ENCODE measurements at places on chromosomes 7 and 10.

- no peak for DNase-seq
Measured at GRCh38 chr10:100153239-100153825, 32.5 kb downstream of the ERLIN1 start.

DNA sequence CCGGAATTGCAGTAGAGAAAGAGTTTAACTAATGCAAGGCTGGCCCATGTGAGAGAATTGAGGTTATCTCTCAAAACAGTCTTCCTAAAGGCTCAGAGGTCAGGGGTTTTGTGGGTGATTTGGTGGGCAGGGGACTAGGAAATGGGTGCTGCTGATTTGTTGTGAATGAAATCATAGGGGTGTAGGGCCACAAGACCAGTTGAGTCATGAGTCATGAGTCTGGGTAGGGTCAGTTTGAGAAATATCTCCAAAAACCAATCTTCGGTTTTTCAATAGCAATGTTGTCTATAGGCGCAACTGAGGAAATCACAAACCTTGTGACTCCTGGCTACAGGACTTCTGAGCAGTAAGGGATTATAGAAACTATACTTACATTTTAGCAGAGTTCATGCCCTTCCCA lies 460.0 kb upstream of the NRP1 start:
- no peak for DNase-seq

DNA sequence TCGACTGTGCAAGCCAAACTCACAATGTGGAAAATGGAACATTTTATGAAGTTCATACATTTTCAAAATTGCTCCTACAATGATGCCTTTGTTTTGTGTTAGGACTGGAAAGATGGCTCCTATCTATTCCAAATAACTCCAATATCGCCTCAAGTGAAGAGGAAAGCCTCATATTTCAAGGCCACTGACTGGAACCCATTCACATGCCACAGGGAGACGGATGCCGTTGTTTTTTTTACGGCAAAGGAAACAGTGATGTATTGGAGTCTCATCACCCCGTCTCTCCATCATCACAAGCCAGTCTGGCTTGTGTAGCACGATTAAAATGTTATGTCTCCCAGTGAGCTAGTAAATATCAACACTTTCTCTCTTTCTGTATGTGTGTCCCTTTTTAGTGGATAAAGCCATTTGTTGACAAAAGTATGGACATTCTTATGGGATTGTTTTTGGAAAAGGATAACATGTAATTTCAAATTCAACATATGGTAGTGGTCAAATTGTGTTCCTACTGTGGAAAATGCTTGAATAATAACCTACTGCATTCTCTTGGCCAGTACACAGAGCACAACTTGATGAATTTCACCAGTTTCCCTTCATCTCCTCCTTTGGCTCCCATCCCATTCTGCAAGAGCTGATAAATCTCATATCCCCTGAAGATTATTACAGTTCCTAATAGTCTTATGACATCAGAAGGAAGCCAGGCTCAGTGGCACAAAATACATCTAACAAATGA lies 109.5 kb upstream of the PITRM1 start:
- DNase-seq, result no peak

DNA sequence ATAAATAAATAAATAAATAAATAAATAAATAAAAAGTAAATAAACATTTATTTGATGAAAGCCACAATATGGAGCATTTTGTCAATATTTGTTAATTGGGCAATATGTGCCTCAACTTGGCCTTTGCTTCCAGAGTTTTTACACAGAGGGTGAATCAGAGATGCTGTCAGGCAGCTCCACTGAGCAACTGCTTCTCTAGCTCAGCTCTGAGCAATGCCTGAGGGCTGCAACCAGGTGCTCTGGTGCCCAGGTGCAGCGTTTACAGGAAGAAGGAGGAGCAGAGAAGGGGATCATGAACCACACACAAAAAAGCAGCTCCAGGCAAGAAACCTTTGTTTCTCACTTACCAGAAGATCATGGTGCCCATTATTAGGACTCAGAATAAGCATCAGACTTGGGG lies 876.2 kb upstream of the AUTS2 start:
- DNase-seq, result no peak

- peak; percentile 51 for DNase-seq
Measured at GRCh38 chr10:99926925-99927720, 82.6 kb downstream of the DNMBP start.

DNA sequence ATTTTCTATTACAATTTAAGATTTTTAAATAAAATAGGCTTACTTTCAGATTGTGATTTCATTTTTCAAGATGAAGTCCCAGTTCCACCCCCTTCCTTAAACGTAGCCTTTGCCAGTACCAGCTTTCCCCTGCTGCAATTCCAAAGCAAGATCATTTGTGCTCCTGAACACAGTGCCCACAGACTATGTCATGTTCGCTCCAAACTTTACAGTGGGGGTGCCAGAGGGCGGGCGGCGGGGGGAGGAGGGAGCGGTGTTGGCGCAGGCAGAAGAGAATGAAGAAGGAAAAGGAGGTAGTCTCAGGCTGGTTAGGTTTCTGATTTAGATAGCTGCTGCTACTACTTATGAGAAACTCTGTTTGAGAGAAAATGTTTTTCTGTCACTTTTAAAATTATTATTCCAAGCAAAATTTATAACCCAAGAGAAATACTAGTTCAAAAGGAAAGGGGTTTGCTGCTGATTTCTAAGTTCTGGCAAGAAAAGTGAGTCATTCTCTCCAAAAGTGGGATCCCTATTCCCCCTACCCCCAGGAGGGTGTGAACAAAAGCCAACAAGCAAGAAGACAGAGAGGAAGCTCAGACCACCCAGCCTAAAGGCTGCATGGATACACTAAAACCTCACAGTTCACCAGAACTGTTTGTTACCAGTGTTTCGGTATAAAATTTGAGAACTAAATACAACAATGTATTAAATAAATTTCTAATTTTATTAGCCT lies 109.6 kb downstream of the SRPK2 start:
- DNase-seq, result no peak

DNA sequence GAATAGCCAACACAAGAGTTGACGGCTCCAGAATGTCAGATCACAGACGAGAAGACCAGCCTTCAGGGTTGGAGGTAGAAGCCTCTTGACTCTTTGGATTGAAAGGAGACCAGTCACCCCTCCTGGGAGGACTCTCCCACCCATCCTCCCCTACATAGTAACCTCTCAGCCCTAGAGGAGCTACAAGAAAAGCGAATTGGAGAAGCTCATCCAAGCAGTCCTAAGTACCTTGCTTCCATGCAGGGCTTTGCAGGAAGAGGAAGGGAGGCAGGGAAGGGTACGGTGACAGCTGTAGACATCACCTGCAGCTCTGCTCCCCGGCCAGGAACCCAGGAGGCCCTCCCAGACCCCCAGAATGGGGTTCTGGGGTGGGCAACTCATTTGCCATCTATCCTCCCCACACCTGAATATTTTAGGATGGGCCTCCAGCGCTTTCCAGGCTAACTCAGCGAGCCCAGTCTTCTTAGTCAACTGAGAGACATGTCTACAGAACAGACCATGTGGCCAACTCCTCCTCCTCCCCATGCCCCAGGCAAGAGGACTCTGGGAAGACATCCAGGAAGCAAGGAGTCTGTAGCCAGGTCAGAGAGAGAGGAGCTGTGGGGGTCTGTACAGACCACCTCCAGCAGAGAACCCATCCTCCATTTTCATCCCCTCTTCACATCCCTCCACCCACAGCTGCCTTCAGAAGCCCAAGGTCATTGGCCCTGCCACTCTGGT lies 55.6 kb upstream of the LBX1 start:
- no peak for DNase-seq

DNA sequence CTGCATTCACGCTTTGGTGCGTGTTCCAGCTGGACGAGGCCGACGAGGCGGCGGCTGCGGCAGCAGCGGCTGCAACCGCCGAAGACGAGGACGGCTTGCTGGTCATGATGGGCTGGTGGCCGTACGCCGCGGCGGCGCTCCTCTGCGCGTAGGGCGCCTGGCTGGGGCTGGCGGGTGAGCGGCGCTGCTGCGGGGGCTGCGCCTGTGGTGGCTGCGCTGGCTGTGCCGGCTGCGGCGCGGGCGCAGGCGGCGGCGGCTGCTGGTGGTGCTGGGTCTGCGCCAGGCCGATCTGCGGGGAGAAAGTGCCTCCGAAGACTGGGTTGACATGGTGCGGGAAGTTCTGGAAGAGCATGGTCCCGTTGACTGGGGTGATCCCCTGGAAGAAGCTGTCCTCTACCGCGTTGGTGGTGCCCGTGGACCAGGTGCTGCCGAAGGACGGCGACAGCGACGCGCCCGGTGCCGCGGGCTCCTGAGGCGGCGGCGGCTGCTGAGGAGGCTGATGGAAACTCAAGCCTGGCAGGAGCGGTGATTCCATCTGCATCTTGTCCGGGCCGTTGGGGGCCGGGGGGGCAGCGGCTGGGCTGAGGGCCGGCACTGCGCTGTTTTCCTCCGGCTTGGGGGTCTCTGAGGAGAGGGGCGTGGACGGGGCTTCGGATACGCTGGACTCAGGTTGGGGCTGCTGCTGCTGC lies 51.1 kb downstream of the CPEB3 start:
- DNase-seq, result no peak

GRCh38 chr7:150371131-150371995 lies 2.7 kb downstream of the REPIN1 start:
- DNase-seq, result no peak

DNA sequence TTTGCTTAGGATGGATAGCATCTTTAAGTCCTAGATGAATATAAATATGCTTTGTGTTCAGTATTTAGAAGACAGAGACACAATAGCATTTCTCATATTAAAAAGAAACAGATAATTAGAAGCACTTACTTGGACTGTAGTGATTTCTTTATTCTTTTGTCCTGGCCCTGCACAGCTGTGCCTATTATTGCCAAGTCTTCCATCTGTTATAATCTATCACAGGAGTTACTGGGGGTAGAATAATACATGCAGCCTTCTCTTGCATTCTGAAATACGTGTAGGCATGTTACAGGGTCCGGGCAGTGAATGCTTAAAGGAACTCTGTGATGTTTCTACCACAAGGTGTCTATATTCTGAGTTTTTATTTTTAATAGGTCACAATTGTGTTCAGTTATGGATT lies 461.5 kb upstream of the COBL start:
- no peak for DNase-seq

DNA sequence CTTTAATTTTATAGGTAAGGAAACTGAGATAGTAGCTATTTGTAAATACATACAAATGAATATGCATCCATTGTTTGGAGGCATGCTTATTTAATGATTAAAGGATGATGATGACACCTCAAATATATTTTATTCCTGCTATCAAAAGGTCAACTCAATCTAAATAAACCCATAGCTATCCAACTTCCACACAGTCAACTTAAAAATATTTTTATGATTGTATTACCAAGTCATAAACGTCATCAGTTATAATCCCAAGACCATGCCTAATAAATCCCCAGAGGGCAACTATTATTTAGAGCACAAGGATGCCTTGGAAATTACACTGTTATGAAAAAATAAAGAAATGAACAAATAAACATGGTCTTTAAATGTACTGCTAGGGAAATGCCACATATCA lies 102.1 kb downstream of the MPP7 start:
- DNase-seq, result no peak

- no peak for DNase-seq
Measured at GRCh38 chr10:116080553-116080952, 192.5 kb downstream of the GFRA1 start.

- no peak for DNase-seq
Measured at GRCh38 chr10:32049113-32049512, 7.1 kb downstream of the KIF5B start.
